WTC11 (cell line): ENCODE measurements at places on chromosomes 12 and 14. TPM values are rescaled to one million over a fixed set of nuclear protein-coding genes. Genes with fewer than 3 reads are reported as not detected.

TMEM229B gene
- total RNA-seq: 0.69 to 0.90 TPM (median 0.87 TPM) in 3 replicates

LYSET gene
- 24.7 to 25.6 TPM (median 25.5 TPM) in 3 replicates for total RNA-seq

LRRIQ1 gene
- 0.46 to 1.3 TPM (median 0.82 TPM) in 3 replicates for total RNA-seq

KLRF1 gene
- not detected in 3 replicates for total RNA-seq

DLST gene
- 112 to 121 TPM (median 119 TPM) in 3 replicates for total RNA-seq

PRMT5 gene
- total RNA-seq: 119 to 124 TPM (median 123 TPM) in 3 replicates

PRH2 gene
- 0.52 TPM in 1 of 3 replicates, not detected in the others for total RNA-seq

MSI1 gene
- 64.5 to 71.9 TPM (median 71.5 TPM) in 3 replicates for total RNA-seq

SMCO2 gene
- 0.32 to 0.71 TPM (median 0.52 TPM) in 3 replicates for total RNA-seq

ADGRD1 gene
- 0.77 to 0.87 TPM (median 0.80 TPM) in 3 replicates for total RNA-seq

PLD4 gene
- total RNA-seq: 0.07 to 0.21 TPM (median 0.11 TPM) in 3 replicates

ST8SIA1 gene
- 2.3 to 2.8 TPM (median 2.3 TPM) in 3 replicates for total RNA-seq
